CD4-positive, alpha-beta T cell treated with Interferon alpha-2 for 1 hour (primary cell): ENCODE measurements at places on chromosomes 5 and 9.

DNA sequence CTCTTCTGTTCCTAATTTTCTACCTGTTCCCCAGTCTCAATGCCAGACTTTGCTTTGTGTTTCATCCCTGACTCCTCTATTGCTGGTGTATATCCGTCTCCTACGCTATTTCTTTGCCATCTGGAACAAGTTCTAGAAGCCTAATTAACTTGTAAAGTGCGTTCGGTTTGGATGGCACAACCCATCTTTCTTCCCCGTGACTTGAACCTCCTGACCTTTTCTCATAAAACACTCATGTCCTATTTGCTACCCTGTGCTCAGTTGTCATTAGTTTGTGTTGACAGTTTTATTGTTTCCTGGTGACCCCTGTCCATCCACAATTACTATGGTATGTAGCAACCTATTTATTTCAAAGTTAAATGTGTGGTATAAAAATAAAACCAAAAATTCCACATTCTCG lies 323.5 kb downstream of the TLE4 start:
- no peak for DNase-seq

DNA sequence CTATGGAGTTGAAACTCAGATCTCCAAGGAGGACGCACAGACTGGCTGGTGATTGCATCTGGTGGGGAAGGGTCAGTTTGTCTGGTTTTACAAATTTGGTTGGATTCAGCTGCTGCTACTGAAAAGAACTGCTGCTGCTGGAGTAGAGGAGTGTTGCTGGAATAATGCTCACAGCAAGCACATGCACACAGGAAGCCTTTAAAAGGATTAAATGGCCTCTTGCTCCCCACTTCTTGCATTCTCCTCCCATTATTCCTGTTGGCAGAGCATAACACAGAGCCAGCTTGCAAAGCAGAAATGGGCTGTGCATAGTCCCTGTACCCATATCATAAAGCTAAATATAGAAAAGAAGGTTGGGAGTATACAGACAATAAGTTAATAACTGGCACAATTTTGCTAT lies 16.6 kb downstream of the ZNF474 start:
- DNase-seq: no peak

DNA sequence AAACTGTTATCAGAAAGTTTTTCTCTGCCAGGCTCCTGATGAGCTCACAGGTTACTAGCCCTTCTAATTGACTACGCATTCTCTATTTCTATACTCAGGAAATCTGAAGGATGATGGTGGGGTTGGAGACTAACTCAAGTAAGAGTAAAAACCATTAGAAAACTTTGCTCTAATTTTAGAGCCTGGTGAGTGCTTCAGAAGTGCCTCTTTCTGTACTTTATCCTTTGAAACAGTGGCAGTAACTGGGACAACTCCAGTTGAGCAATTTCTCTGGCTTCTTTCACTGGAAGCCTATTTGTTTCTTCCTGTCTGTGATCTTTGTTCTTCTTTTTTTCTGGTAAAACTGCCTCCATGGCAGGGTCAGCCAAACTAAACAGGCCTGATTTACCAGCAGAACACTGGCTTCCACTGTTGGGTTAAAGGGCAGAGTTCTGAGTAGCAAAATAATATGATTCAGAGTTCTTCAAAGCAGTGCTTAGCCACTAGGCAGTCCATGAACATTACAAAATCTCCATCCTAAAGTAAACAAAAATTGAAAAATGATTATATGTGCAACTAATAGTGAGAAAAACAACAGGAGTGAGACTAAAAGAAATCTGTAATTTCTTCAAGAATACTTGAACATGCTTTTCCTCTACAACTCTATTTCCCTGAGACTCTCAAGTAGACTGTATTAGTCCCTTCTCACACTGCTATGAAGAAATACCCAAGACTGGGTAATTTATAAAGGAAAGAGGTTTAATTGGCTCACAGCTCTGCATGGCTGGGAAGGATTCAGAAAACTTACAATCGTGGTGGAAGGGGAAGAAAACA lies 79.8 kb downstream of the MROH2B start:
- DNase-seq: no peak

GRCh38 chr9:117480729-117481128 lies 65.9 kb upstream of the ASTN2 start:
- no peak for DNase-seq

DNA sequence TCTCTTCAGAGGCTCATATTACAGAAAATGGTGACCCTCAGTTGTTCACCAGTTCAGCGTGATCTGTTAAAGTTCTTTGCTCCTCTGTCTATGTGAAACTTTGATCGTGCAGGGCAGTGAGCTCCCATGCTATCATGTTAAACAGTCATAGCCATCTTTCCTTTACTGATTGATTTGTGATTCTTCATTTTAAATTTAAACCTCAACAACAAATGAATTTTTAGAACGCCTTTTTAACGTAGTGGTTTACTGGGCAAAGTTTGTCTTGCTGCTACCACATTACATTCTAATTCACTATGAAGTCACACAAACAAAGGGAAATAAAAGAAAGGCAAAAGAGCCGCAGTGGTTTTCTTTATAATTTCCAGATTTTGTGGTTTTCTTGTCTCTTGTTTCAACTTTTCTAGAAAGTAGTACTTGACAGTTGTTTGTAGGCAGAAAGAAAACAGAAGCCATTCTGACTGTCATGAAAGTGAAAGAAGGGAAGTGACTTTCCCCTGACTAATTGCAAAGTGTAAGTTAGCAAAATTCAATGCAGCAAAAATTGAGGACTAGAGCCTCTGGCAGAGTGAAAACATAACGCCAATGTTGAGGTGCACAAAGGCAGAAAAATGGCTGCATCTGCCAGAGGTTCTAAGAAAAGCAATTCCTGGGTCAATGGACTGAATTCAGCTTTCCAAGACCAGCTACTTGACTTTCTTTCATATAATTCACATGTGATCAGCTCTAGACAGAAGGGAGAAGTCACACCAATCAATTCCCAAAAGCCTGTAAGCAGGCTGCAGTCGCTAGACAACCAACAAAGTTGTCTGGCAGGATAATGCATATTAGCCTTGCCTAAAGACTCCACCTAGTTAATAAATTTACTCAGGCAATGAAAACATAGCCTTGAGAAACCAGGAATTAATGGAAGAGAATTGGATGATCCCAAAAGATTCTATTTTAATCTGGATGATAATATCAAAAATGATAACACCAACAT lies 7.1 kb upstream of the IFNA6 start:
- no peak for DNase-seq

DNA sequence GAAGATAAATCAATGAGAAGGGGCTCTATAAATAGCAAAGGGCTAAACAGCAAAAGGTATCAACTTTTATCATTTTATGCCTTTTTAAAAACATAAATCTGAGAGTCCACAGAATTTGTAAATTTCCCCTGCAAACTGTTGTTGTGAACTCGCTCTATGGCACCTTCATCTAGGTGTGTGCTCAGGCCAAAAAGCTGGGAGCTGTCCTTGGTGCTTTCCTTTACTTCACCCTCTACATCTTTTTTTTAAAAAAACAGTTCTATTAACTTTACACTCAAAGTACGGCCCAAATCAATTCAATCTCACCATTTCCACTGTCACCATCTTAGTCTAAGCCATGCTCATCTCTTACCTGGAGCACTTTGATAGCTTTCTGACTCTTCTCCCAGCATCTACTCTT lies 108.2 kb upstream of the GPR151 start:
- no peak for DNase-seq

GRCh38 chr9:35609001-35609819 lies 4.1 kb downstream of the TESK1 start:
- DNase-seq: no peak

DNA sequence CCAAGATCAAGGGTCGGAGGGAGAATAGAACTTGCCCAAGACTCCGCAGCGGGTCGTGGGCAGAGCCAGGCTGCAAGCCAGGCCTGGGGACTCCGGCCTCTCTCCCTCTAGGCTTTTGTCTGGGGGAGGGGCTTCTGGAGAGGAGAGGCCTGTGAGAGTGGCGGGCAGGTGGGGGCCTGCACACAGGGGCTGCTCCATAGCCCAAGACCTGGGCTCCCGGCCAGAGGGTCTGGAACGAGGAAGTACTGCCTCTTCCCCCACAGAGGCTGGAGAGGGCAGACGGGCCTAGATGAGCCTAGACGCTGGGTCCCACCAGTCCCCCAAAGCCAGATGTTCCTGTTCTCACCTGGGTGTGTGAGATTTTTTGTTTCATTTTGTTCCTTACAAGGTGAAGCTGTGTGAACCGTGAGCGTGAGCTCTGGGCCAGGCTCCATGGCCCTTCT lies 5.2 kb upstream of the ST6GALNAC6 start:
- DNase-seq: no peak

- DNase-seq: no peak
Measured at GRCh38 chr9:121824651-121825030, 173.2 kb downstream of the DAB2IP start.

DNA sequence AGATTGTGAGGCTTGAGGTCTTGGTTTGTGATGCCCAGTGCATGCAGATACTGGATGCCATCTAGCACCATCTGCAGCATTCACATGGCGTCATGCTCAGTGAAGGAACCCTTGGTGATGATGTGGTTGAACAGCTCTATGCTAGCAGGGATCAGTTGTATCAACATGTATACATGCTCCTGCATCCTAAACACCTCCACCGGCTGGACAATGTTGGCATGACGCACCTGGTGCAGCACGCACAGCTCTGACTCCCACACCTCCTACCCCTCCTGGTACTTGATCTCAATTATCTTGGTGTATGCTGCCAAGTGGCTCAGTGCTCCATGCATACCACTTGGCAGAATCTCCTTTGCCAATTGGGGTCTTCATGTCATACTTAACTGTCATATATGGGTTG lies 49.1 kb downstream of the MTREX start:
- DNase-seq: no peak

DNA sequence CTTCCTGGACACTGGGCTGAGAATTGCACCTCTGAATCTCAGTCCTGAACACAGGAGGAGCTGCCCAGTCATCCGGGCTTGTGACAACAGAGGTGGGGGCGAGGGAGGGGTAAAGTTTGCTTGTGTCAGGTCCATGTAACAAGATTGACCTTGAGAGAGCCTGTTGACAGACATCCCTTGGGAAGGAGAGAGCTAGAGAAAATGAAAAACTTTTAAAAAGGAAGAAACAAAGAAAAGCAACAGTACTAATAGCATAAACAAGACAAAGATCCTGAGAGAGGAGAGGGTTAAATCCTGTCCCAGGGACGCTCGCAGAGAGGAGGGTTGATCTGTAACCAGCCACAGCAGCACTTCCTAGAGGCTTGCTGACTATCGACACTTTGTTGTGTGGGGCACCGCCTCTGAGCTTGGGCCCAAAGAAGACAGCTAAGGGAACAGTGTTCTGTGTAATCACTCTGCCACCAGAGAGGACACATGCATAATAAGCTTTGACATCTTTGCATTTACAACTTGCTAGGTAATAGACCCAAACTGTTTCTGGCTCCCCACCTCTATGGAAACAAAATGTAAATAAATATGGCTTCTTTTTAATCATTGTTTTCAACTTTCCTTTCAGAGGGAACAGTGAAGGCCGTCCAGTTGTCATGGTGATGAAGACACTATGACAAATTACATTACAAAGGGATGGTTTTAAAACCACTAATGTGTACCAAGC lies 363.7 kb downstream of the CSNK1G3 start:
- no peak for DNase-seq

GRCh38 chr5:126816649-126817048 lies 39.7 kb downstream of the LMNB1 start:
- peak; percentile 27 for DNase-seq

GRCh38 chr5:80408484-80409366 lies 861 bp downstream of the ZFYVE16 start:
- peak; percentile 24 for DNase-seq

DNA sequence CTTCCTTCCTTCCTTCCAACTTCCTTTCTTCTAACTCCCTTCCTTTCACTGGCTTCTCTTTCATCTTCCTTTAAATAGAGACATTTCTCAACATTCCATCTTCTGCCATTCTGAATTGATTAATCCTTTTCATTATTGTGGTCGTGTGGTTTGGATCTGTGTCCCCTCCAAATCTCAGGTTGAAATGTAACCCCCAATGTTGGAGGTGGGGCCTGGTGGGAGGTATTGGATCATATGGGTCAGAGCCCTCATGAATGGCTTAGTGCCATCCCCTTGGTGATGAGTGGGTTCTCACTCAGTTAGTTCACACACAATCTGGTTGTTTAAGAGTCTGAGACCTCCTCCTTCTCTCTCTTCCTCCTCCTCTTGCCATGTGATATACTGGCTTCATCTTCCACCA lies 130.9 kb upstream of the SV2C start:
- DNase-seq: no peak

- DNase-seq: no peak
Measured at GRCh38 chr5:59840200-59840601, 53.3 kb downstream of the PDE4D start.

GRCh38 chr9:134916161-134916665 lies 1.5 kb downstream of the FCN1 start:
- DNase-seq: no peak

DNA sequence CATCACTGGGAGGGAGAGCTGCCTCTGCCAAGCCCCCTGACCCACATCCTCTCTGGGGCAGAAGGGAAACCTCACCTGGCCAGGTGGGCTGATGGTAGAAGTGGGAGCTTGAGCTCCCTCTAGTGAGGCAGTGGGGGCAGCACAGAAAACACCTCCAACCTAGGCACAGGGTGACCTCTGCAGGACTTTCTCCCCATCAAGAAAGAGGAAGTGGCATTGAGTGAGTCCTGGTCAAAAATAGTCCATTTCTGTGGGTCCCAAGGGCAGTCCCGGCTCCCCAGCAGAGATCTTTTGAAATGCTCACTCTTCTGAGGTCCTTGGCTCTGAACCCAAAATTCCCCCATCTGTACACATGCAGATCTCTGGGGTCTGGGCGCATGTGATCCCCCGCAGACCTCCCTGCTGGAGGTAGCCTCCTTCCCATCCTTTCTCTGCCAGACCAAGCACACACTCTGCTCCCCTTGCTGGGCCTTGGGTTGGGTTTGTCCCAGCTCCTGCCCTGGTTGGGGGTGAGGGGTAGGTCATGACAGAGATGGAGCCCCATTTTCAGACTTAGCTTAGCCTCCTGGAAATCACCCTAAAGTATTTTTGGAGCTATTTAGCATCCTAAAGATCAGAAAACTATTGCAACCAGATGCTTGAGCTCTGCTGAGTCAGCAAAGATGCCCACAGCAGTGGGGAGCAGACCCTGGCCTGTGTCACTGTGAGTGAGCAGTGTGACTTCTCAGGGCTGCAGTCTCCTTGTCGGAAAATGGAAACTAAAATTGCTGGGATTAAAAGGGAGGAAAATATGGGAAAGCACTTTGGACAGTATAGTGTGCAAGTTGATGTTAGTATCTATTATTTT lies 41.6 kb upstream of the LCP2 start:
- DNase-seq: peak; percentile 77

DNA sequence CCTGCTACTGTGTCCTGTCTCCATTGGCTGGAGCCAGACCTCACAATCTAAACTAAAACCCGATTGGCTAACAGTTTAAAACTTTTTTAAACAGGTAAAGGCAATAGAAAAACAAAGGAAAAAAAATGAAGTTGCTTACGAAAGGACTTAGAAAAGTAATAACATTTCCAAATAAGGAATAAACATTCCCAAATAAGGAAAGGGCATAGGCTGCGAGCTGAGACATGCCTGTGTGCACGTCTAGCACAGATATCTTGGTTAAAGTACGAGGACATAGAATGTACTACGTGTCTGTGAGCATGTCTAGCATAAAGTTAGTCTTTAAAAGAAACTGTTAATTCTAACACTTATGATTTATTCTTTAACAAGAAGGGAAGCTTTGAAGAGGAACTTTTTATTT lies 15.3 kb upstream of the FAM120A start:
- no peak for DNase-seq

- no peak for DNase-seq
Measured at GRCh38 chr5:79086116-79086515, 16.5 kb downstream of the BHMT2 start.

GRCh38 chr9:116717150-116717549 lies 30.0 kb downstream of the TRIM32 start:
- no peak for DNase-seq

- DNase-seq: no peak
Measured at GRCh38 chr5:128305341-128305740, 221.8 kb downstream of the SLC12A2 start.
